ENCODE measurements at places on chromosomes 6 and 20.

DNA sequence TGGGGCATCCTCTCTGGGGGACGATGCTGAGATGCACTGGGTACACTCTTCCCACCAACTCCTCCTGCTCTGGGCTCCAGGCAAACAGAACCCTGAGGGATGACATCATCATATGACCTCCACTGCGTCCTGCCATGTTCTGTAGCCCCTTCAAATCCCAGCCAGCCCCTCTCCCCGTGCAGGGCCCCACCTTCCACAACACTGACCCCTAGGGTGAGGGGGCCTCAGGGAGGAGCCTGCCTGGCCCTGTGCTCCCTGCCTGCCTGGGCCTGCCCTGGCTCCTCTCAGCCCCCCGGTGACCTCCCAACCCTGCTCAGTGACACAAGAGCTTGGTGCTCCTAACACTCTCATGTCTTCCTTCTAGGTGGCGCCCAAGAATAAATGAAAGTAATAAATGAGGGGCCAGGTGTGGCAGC lies 9.6 kb upstream of the SPDEF start:
- DNase-seq, result no peak

DNA sequence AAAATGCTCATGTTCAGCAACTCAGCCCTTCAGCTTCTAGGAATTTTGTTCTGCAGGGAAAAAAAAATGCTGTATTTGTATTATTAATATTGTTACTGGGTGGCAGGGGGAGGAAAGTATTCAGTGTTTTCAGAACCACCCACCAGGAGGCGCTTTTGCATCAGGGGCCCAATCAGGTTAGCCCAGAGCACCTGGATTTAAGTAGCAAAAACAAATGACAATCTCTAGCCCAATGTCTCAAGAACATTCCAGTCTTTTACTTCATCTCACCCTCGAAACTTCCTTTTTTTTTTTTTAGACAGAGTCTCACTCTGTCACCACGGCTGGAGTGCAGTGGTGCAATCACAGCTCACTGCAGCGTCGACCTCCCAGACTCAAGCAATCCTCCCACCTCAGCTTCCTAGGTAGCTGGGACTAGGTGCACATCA lies 635 bp upstream of the C20orf203 start:
- DNase-seq, result peak; percentile 94

GRCh38 chr20:22526512-22527012 lies 57.8 kb downstream of the FOXA2 start:
- DNase-seq, result no peak

- no peak for DNase-seq
Measured at GRCh38 chr6:72031471-72031870, 145.1 kb downstream of the RIMS1 start.

- DNase-seq, result no peak
Measured at GRCh38 chr6:13012296-13012695, 295.7 kb downstream of the PHACTR1 start.

DNA sequence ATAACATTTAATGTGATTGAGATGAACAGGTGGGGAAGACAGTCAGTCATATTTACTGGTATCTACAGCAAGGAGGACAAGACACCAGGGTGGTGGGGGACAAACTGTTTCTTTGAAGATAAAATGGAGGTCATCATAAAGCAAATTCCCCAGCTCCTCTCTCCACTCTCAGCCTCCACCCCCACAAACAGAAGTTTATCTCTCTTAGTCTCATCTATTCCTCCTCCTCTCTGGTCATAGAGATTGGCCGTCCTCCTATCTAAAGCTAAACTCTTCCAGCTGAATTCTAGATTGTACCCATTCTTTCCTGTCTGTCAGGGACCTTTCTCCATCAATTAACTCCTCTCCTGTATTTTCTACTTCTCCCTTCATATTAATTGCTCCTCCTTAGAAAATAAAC lies 71.1 kb downstream of the KIF6 start:
- DNase-seq, result no peak

DNA sequence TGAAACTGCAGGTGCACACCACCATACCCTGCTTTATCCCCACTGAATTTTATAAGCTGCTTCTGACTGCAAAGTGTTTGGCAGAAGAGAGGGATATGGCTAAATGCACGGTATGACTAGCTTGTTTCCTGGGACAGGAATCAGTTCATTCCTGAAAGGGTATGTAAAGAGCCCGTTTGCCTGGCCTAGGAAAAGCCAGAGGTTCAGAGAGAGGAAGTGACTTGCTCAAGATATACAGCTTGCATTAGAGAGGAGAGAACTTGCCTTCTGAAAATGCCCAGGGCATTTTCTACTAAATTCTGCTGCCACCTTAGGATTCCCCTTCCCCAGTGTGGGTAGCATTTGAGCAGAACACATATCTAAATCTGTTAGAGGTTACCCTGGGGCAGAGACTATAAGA lies 683 bp upstream of the GCNT2 start:
- DNase-seq, result peak; percentile 50

GRCh38 chr20:40880063-40880728 lies 148.4 kb upstream of the TOP1 start:
- DNase-seq, result no peak

DNA sequence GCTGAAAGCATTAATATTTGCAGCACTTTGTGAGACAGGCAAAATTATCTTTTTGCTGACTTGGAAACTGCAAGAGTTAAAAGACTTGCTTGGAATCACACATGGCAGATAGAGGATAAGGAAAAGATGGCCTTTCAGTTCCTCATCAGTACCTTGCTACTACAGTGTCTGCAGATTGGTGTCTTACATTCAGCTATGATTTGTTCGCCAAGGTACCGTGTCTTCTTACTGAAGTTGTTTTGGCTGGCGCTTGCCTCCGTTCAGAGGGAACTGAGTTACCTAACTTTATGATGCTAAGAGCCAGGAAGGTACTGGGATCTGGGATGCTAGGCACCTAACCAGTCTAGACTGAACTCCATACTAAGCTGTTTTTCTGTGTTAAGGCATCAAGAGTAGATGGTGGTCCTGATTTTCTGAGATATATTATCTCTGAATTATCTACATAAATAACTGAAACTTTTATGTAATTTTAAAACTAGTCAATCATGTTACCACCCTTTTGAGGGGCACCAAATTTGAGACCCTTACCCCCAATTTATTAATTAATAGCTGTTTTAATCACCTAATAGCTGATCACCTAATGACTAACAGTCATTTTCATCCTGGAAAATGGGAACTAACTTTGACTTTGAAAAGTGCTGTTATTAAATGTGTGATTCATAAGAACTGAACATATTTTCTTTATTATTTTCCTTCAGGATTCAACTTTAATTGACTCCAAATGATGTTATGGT lies 2.5 kb downstream of the WTAP start:
- DNase-seq, result peak; percentile 30

DNA sequence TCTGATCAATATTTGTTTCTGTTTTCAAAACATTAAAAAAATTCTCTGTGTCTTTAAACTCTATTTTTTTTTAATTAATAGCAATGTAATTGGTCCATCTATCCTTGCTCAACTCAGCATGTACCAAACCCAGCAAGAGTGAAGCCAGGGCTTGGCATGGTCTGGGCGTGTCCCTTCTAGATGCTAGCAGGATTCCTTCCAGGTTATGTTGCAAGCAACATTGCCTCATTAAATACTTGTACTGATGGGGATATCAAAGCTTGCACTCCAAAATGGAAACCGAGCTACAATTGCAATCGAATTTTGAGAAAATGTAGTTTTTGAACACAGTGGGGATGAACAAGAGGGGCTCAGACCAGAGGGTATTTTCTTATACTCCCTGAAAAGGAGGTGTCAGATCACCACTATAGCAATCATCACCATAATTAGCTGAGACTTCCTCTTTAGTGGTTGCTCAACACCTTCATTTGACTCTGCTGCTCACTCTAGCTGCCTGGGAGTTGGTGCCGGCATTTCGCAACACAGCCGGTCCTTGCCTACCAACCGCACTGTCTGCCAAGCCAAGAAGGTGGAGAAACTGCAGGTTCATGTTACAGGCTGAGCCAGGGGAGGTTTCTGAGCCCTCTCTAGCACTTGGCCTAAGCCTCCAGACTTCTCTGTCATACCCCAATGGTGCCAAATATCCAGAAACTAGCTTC lies 67.8 kb upstream of the RALGAPA2 start:
- peak; percentile 19 for DNase-seq

DNA sequence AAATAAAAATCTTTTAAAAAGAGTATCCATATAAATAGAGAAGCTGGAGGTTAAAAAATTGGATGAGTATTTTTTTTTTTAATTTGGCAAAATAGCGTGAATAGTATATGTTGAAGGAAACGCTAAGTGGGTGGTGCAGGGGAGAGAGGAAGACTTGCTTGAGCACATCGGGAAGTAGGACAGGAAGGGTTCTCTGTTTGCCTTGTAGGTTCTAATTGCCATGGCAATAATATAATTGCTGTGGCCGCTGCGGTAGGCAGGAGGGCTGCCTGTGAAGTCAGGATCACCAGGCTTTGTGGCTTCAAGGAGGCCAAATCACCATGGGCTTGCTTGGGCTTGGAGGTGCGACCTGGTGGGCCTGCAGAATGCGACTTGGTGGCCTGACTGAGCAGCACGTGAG lies 35.1 kb downstream of the IGF2R start:
- DNase-seq, result no peak

GRCh38 chr6:146581968-146582367 lies 16.8 kb upstream of the ADGB start:
- DNase-seq, result no peak

GRCh38 chr20:50286174-50286511 lies 95.5 kb downstream of the CEBPB start:
- DNase-seq, result no peak

DNA sequence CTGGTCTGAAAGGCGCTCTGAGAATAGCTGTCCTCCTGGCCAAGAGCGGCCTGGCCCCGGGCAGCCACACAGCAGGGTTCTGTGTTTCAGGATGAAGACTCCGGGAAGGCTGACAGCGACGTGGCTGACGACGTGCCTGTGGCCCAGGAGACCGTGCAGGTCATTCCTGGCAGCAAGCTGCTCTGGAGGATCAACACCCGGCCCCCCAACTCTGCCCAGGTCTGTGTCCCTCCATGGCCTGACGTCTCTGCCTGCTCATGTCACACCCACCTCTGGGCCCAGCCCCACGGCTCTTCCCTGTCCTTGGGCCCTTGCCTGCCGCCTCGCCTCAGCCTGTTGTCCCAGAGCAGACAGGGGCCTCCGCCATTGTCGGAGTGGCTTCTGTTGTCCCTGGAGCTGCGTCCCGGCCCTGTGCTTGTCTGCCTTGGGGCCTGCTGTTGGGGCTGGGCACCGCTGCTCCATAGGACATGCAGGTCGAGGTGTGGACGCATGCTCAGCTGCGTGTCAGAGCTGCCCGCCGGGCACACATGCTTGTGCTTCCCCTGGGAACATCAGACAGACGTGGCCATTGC lies 16.2 kb upstream of the ADRM1 start:
- DNase-seq, result no peak

- peak; percentile 60 for DNase-seq
Measured at GRCh38 chr6:166308033-166308768, at the start of gene PRR18. Gene PRR18 (minus strand): TSS chr6:166308392. CDS start chr6:166308142, 250 bp downstream.

- no peak for DNase-seq
Measured at GRCh38 chr6:165451838-165452237, 142.4 kb upstream of the C6orf118 start.

- DNase-seq, result no peak
Measured at GRCh38 chr6:41601248-41601549, 37.1 kb upstream of the MDFI start.

DNA sequence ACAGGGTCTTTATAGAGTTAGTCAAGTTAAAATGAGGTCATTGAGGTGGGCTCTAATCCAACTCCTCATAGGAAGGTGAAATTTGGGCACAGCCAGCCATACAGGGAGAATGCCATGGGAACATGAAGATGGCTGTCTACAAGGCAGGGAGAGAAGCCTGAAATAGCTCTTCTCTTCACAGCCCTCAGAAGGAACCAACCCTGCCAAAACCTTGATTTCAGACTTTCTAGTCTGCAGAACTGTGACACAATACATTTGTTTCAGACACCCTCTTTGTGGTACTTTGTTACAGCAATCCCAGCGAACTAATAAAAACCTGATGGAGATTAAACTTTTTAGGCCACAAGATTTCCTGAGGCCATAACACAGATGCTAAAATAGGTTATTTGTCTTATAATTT lies 43.1 kb upstream of the HECA start:
- no peak for DNase-seq

- no peak for DNase-seq
Measured at GRCh38 chr6:106530502-106530901, 98.8 kb downstream of the RTN4IP1 start.

- DNase-seq, result no peak
Measured at GRCh38 chr20:60172346-60172984, 214.2 kb downstream of the CDH26 start.

- peak; percentile 91 for DNase-seq
Measured at GRCh38 chr6:27650620-27651370, 177.9 kb upstream of the ZNF184 start.

DNA sequence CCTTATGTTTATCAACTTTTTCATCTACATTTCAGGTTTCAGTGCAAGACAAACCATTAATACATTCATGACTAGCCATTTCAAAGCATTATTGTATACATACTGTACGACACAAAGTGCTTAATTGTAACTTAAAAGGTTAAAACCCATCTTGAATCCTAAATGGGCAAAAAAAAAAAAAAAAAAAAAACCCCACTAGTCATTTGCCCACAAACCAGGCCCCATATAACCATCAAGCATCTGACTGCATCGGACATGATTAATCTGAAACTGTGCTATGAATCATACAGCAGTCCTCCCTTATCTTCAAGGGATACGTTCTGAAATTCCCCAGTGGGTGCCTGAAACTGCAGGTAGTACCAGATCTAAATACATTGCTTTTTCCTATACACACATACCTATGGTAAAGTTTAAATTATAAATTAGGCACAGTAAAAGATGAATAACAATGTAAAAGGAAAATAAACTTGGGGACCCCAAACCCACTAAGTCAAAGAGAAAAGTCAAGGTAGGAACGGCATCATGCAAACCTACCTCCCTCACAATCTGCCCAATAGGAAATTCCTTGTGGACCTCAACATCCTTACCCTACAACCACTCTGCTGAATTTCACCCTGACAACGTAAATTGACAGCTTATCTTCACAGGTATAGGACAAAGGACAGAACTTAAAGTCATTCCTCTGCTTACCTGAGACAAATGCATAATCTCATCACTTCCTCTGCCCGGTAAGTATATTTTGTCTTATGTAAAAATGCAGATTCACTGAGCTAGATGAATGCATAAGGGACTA lies 14.3 kb downstream of the B4GALT5 start:
- DNase-seq, result peak; percentile 30
